ENCODE measurements at places on chromosomes 1 and 21. TPM values are rescaled to one million over a fixed set of nuclear protein-coding genes. Genes with fewer than 3 reads are reported as not detected.

- DNase-seq = no peak
These were observed 1.5 kb downstream of the PAQR6 start for GRCh38 chr1:156246241-156246780.

DNA sequence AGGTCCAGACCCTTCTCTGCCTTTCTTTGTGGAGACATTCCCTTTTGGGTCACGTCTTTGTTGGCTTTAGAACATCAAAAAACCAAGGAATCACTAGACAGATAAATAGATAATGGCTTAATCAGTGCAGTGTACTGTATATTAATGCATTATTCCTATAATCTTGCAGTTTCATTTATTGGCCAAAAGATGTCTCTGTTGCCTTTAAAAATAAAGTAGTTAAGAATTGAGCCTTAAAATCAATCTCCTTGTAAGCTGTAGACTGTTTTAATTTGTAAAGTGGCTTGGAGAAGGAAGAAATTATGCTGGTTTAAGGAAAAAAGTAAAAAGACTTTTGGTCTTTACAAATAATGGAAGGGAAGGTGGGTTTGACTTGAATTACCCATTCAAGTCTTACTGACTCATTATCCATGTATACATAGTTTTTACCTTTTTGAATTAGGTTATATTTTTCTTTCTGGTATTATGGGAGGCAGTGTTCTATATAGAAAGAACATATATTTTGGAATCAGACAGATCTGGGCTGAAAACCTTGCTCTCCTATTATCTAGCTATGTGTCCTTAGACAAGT lies 84.6 kb downstream of the VPS13D start:
- DNase-seq = no peak

DNA sequence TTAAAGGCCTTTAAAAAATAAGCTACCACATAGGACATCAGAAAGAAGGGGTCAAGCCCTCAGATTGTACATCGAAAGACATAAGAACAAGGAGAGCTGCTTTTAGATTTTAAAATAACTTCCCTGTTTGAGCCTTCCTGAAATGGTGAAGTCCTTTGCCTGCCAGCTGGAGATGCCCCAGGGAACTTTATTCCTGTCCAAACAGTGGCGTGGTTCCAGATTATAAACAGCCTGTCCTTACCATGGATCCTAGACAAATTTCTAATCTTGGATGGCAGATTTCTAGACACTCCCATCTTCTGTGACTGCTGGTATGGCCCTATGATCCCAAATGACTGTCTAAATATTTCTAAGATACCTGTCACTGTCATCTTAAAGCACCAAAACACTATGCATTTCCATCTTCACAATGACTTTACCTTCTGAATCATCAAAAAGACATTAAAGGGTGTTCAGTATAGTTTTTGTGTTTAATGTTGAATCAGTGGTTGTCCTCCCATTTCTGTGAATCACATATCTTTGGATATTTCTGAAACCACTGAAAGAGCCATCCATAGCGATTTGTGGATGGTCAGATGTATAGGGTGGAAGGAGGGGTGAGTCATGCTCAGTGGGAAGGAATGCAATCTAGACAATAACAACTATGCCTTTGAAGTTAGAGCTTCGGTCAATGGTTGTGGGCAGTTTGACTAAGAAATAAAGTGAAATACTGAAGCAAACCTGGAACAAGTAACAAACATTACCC lies 23.2 kb downstream of the ILDR2 start:
- no peak for DNase-seq

DNA sequence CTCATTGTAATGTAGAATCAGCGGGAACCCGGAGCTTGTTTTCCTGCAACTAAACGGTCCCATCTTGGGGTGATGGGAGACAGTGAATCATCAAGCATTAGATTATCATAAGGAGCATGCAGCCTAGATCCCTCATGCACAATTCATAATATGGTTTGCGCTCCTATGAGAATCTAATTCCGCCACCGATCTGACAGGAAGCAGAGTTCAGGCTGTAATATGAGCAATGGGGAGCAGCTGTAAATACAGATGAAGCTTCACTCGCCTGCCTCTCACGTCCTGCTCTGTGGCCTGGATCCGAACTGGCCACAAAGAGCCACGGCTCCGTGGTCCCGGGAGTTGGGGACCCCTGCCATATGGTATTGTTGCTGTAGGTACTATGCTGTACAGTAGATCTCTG lies 1.6 kb downstream of the IFI44 start:
- DNase-seq = no peak

RGS4 gene
- 0.23 TPM for total RNA-seq

Data from Caco-2 (cell line).